Psoas muscle (tissue), 8 donors: ENCODE measurements at places on chromosomes 13 and 19.

GRCh38 chr13:43389983-43390382, 366.6 kb downstream of the DNAJC15 start:
- no peak for DNase-seq

GRCh38 chr13:19181621-19182485, at the start of gene TUBA3C:
Gene TUBA3C (minus strand): TSS chr13:19181824. CDS start chr13:19181747, 77 bp downstream.
- no peak for DNase-seq

DNA sequence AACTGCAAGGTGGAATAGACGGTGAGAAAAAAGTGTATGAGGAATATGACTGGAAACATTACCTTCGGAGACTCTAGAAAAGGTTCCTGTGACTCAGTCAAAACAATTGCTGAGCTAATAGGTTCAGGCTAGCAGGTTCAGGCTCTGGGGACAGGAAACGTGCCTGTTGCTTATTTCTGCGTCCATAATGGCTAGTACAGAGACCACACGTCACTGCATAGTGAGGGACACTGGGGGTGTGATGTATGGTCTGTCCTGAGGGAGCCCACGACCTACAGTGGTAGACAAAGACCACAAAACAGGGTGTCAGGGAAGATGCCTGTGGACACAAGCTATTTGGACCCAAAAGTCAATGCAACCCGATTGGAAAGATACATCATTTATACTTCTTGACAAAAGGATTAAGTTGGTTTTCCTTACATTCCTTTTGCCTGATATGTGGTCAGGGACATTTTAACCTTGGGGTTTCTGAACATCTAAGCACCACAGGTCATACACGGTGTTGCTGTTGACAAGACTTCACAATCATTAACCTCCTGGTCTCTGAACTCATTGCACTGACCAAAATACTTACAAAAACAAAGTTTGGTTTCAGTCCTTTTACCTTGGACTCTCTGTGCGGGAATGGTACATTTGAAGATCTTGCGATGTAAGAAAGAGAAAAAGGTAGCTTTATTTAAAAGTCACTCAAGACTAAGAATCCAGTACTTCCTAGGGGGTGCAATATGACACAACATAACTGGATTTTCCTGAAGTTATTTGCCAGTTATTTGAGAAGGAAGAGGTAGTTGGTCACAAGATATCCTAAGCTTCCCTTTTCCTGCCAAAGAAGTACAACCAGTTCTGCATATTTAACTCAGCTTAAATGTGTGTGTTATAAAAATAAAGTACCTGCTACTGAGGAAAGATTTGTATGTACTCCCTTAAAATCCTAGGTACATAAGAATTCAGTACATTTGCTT, 20.0 kb downstream of the CRYL1 start:
- no peak for DNase-seq

GRCh38 chr13:40960716-40961115, 58.4 kb downstream of the ELF1 start:
- no peak for DNase-seq

DNA sequence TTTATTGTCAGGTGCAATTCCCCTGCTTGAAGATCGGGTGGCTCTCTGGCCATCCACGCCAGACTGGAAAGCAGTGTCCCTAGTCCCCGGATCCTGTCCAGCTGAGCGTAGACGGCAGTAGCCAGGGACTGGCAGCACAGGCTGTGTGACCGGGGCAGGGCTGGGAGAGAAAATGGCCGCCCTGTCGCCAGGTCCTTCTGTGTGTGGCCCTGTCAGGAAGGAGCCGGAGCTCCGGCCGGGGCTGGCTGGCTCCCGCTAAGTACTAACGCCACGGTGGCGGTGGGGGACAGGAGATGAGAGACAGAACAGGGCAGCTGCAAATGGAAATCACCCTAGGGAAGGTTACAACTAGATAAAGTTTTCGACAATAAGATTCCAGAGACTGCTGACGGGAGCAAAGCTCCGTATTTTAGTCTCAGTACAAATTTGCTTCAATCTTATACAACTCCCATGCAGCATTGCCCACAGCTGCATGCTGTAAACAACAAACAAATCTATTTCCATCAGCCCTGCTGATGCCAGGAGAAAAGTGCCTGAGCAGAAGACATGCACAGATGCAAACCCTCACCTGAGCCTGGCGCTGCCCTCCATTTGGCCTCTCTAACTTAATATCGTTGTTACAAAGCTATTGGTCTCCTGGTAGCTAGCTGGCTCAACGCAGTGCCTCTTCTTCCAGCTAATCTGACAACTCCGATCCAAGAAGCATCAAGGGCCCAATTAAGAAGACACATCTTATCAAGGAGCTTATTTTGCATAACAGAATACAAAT, 253.0 kb downstream of the TSHZ3 start:
- peak; percentile 18 for DNase-seq

- no peak for DNase-seq
Measured at GRCh38 chr13:66074018-66074615, 1156.0 kb downstream of the PCDH9 start.

DNA sequence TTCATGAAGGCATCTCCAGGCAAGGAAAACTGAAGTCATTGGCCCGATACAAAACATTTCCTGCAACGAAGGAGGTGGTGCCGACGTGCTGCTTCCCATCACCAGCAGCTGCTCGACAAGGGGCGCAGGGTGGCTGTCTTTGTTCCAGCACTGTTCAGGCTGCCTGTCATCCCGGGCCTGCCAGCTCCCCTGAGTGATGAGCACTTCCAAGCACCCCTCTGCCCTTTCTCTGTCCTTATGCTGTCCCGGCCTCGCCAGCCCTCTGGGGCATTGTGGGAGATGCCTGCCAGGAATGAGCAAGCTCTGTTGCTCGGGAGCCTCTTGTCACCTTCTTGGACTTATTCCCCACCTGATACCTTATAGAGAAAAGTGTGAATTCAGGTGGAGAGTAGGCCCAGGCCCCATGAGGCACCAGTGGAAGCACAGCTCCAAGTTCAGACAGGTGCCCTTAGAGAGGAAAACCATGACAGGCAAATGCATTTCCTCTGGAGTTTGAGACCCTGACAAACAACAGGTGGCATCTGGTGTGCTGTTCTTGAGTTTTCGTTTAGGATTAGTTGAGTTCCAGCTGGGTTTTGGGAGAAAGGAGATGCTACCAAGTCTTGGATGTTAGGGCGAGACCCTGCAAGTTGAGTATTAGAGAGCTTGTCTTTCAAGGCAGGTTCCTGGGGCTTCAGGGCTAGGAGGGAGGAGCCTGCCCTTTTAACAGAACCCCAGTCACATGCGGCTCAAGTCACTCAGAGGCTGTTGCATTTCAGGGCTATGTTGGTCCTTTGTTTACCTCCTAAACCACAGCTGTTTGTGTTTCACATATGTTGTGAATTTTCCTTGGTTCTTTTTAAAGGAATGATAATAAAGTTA, 21.4 kb downstream of the BBC3 start:
- no peak for DNase-seq
